SW480 (cell line): ENCODE measurements at places on chromosomes 3 and 15.
A peak's percentile ranks its signal among the peaks of the same experiment; 100 is the strongest.

DNA sequence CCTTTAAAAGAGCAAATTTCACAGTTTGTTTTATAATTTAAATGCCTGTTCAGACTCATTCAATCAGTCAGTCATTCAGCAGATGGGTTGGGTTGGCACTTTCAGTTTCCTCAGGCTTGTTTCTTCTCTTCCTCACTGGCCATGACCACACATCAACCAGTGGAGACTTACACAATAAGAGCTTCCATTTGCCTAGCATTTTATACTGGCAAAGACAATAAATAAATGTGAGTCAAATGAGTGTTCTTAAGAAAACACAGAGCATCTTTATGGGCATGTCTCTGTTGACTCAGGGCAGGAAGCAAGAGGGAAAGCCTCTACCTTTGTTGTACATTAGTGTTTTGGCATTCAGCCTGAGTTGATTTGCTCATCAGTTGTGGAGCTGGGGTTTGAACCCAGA lies 122.6 kb downstream of the EPHB1 start:
- DNase-seq: no peak

GRCh38 chr3:124887177-124887931 lies at the start of gene ITGB5:
Gene ITGB5, minus strand, starts transcription at chr3:124887365. Its CDS starts 365 bp downstream, at chr3:124887000.
- DNase-seq: peak; percentile 83

DNA sequence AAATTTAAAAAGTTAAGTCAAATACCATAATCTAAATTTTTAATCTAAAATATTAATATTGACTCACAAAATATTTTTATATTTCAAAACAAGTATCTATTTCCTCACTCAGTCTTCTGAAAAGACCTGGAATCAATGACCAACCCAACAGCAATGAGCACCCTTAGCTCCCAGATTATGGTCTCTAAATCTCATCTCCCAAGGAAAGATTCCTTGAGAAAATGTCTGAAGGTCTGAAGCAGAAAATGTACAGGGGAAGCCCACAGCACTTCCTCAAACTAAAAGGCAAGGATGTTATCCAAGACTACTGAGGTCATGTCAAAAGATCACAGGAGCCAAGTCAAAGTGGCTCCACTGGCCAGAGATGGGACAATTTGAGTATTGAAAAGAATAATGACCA lies 51.0 kb upstream of the SLCO2A1 start:
- DNase-seq: no peak

- DNase-seq: no peak
Measured at GRCh38 chr3:143084856-143085731, 34.5 kb upstream of the CHST2 start.

DNA sequence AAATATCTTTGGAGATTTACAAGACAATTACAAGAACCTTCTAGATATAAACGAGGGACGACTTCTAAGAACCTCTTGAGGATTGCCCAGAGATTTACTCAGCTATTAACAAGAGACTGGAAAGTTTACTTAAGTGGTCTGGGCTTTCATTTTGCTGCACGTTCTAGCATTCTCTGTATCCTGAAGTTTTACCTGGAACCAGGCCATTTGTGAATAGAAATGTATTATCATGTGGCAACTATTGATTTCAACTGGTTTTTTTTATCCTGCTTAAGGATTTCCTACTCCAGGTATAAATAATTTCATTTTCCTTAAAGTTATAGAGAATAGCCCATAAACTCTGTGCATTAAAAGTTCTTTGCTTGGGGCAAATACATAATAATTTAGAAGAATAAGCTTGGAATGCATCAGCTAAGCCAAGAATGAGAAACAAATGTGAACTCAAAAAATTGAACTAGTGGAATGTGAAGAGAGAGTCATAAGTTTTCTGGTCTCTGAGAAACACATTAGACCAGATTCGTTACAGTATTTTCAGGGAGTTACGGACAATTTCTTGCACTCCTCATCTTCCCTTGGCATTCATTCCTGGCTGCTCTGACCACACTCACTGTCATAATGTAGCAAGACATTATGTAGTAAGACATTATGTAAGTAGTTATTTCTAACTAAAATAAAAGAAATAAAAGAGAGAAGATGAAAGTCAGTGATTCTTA lies 1.3 kb downstream of the AQP9 start:
- no peak for DNase-seq

- no peak for DNase-seq
Measured at GRCh38 chr3:115576325-115576875, 46.9 kb upstream of the GAP43 start.
